Right kidney (tissue), 9 donors: ENCODE measurements at places on chromosomes 2 and 18.

DNA sequence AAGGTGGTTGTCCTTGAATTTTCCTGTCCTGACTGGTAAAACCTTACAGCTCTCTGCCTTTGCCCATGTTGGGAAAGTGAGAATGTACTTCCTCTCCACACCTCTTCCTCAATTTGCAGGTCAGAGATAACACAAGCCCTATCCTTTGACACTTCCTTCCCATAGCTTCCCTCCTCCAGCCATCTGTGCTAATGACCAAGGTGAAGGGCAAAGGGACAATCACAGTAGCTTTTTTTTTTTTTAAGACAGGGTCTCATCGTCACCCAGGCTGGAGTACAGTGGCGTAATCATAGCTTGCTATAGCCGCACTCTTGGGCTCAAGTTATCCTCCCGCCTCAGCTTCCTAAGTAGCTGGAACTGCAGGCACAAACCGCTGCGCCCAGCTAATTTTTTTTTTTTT is 24.3 kb upstream of the STPG4 start:
- no peak for DNase-seq

DNA sequence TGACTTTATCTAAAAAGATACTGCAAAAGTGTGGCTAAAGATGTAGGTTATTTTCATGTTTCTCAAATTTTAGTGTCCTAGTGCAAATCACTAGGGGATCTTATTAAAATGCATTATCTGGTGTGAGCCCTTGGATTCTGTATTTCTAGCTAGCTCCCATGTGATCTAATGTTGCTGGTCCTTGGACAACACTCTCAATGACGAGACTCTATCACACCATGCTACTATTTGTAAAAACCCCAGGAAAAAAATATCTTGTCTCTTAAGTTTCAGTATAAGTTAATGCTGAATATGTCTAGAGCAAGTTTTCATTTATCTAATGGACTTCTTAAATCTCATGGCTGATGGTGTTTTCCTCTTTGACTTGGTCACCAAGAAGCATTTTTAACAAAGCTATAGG is 5.8 kb downstream of the DOCK10 start:
- DNase-seq: no peak

DNA sequence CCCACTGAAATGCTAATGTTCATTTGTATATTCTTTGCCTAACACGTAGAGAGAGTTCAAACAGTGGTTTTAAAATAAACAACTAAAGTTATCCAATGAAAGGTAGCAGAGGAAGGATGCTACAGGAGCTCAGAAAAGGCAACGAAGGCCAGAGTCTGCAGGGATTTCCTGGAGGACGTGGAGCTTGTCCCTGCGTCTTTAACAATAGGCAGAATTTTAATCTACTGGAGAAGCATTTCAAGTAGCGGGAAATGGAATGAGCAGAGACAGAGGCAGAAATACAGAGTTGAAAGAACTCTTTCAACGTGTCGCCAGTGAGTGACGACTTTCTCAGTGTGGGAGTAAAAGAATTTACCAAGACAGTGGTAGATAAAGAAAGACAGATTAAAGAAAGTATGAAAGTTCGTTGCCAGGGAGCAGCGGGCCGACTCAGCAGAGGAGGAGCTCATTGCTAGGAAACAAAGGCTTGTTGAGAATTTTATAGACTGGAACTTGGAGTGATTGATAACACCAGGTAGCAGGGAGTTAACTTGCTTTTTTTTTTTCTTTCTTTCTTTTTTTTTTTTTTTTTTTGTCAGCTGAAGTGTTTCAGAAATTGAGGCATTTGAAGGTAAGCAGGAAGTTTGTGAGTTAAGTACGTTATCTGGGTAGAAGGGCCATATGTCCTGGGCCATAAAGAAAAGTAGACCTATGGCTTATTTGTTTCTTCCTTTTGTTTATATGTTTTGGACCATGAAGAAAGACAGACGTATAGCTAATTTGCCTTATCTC is 625 bp upstream of the NBAS start:
- peak; percentile 85 for DNase-seq

DNA sequence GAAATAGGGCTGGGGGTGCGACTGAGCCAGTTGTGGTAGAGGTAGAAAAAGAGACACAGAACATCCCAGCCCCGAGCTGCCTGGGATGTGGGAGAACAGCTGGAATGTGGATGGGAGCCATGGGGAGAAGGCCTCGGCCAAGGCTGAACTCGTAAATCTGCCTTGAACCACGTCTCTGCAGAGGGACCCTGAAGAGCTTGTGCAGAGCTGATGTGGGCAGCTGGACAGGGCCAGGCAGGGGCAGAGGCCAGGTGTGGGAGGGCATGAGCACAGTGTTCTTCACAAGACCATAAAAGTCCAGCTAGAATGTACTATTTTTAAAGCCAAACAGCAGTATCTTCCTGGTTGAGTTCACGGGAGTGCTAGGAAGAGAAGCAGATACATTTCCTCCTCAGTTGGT is 5.7 kb downstream of the TCF23 start:
- no peak for DNase-seq

- no peak for DNase-seq
Measured at GRCh38 chr2:43491065-43491639, 104.7 kb downstream of the THADA start.

- no peak for DNase-seq
Measured at GRCh38 chr2:241695651-241696050, 6.2 kb upstream of the ING5 start.
